ENCODE measurements at places on chromosomes 16 and 17. TPM values are rescaled to one million over a fixed set of nuclear protein-coding genes. Genes with fewer than 3 reads are reported as not detected.

TPPP3 gene
- total RNA-seq: 10.6 TPM

CCL22 gene
- total RNA-seq: 0.05 TPM

AOC3 gene
- 1.3 TPM for total RNA-seq

ZNF646 gene
- 9.3 TPM for total RNA-seq

AIPL1 gene
- total RNA-seq: not detected

MLKL gene
- 39.2 TPM for total RNA-seq

KRTAP1-5 gene
- total RNA-seq: not detected

ABCC12 gene
- 0.02 TPM for total RNA-seq

GINS3 gene
- total RNA-seq: 24.2 TPM

CARD14 gene
- total RNA-seq: 0.32 TPM

GNGT2 gene
- total RNA-seq: 0.71 TPM

MYADML2 gene
- not detected for total RNA-seq

ODAD4 gene
- total RNA-seq: 1.2 TPM

GSPT1 gene
- 209 TPM for total RNA-seq

ACSM3 gene
- total RNA-seq: 2.9 TPM

PERCC1 gene
- not detected for total RNA-seq

TLCD3B gene
- total RNA-seq: 0.23 TPM

PABPN1L gene
- not detected for total RNA-seq

GIT1 gene
- total RNA-seq: 81.9 TPM

CMTM4 gene
- 31.9 TPM for total RNA-seq

TUBB3 gene
- total RNA-seq: 265 TPM

SUPT4H1 gene
- 155 TPM for total RNA-seq

CDRT15L2 gene
- not detected for total RNA-seq

STAT5A gene
- 8.0 TPM for total RNA-seq

NPIPA8 gene
- 0.73 TPM for total RNA-seq

ESRP2 gene
- total RNA-seq: 0.18 TPM

TMC8 gene
- 0.22 TPM for total RNA-seq

CACNA1G gene
- 4.0 TPM for total RNA-seq

SPIRE2 gene
- 5.2 TPM for total RNA-seq

ASGR2 gene
- total RNA-seq: 0.07 TPM

ZNF469 gene
- total RNA-seq: 7.2 TPM

KRT39 gene
- total RNA-seq: not detected

SLC52A1 gene
- total RNA-seq: 0.74 TPM

CRYBA1 gene
- total RNA-seq: not detected

PRAC1 gene
- not detected for total RNA-seq

CMTM2 gene
- total RNA-seq: not detected

GALR2 gene
- total RNA-seq: 1.1 TPM

SKAP1 gene
- not detected for total RNA-seq

NSRP1 gene
- 36.0 TPM for total RNA-seq

RNF135 gene
- total RNA-seq: 25.7 TPM

KRT12 gene
- total RNA-seq: not detected

CHAD gene
- not detected for total RNA-seq

Data from A549 treated with AZD2906 at 1 μM for 4 hours (cell line).